ENCODE measurements at places on chromosomes 7 and 10. TPM values are rescaled to one million over a fixed set of nuclear protein-coding genes. Genes with fewer than 3 reads are reported as not detected.

Gene CRHR2
- not detected for polyA plus RNA-seq

DNA sequence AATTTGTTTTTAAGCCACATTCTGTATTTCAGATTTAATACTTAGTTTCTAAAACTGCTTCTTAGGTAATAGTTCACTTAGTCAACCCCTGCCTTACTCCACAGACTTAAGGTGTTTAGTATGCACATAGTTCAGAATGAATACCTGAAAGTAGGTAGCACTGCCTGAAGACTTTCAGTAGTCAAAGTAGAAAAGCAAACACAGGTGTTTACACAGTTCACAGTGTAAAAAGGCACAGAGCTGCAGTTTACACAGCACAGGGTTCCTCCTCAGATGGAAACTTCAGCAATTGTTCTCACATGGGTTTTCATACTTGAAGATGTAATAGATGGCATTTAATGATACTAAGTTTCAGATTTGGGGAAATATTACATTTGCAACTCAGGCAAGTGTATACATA lies 3.1 kb upstream of the PKD1L1 start:
- no peak for DNase-seq

DNA sequence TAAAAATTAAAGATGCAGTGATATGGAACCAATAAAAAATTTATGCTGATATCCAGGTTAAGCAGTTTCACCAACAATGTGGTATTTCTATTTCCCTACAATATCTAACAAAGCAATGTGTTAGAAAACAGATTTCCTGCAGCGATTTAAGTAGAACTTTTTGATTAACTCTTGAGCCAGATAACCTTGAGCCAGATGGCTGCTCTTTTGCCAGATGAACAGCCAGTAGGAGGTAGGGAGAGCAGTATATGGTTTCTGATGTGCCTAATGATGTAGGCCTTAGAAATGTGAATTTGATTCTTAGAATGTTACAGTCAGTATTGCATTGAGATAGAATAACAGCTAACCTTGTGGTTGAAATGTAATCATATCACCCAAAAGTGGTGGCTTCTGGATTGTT lies 31.1 kb downstream of the STAMBPL1 start:
- no peak for DNase-seq

- DNase-seq, result no peak
Observed at GRCh38 chr7:157096286-157097055, 42.3 kb upstream of the UBE3C start.

Gene MBLAC1
- 1.8 TPM for polyA plus RNA-seq

Measured in renal cortex interstitium (tissue), 15 donors.